ENCODE measurements at places on chromosomes 5 and 9.

DNA sequence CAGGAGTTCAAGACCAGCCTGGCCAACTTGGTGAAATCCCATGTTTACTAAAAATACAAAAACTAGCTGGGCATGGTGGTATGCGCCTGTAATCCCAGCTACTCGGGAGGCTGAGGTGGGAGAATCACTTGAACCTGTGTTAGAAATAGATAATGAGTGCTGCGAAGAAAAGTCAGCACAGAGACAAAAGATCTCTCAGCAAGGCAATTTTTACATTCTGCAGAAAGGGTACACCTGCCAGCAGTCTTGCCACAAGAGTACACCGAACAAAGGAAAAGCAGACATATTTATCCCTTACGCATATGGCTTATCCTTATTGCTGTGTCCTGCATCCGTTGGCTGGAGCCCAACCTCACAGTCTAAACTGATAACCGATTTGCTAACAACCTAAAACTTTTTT is 16.2 kb upstream of the GPBP1 start:
- no peak for DNase-seq

DNA sequence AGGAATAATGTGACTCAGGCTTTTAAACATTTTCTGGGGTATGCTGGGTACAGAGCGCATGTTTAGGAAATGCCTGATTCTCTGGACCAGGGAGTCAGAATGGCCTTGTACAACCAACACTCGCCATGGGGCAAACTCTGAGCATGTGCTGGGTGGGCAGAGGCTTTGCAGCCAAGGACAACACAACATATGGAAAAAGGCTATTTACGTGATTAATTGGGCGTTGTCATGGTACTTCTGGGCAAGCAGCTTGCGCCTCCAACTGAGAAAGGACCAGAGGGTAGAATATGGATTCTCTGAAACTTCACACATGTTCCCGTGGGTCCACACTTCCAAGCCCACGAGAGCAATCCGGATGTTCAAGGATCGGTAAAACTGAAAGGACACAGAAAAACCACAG is 49.1 kb downstream of the NIPAL4 start:
- DNase-seq: no peak

- DNase-seq: no peak
Measured at GRCh38 chr9:105148328-105149006, 96.0 kb upstream of the SLC44A1 start.

DNA sequence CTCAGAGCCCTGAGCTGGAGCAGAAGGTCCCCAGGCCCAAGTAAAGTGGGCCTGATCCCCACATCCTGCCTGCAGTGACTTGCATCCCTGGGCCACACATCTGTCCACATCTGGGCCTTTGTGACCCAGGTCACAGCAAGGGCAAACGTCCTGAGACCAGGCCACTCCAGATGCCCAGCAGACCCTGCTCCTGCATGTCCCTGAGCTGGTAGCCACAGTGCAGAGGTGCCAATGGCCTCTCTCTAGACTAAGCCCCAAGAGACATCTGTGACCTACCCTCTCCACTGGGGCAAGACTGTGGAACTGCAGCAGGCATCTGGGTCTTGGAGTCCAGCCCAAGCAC is 2.5 kb downstream of the FLT4 start:
- no peak for DNase-seq

- no peak for DNase-seq
Measured at GRCh38 chr5:4533457-4534105, 606.5 kb upstream of the ADAMTS16 start.

GRCh38 chr9:23789529-23790254 is 36.3 kb downstream of the ELAVL2 start:
- no peak for DNase-seq

DNA sequence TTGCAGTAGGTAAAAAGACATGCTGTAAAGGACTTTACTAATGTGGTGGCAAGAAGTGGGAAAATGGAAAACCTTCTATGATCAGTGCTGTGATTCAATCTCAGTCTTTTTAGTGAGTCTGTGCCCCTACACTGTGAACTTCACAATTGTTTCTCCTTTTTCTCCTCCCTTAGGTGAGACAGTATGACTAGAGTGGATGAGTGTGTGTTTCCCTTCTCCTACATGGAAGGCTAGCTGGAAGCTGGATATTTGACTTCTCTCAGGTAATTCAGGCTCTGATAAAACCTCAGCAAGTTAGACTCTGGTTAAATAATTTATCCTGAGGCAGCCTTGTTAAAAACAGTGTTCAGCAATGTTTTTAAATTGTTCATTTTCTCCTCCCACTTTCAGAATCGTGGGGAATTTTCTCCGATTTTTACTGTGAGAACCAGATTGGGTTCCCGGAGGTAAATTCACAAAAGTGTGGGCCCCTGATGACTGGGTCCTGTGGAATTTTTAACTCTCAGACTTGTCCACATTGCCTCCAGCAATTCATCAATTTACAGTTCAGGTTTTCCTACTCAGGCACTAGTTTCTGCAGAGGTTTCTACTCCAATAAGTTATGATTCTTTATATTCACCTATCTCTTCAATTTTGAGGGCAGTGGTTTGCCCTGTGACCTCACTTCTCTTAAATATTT is 149.1 kb upstream of the PIK3R1 start:
- no peak for DNase-seq

DNA sequence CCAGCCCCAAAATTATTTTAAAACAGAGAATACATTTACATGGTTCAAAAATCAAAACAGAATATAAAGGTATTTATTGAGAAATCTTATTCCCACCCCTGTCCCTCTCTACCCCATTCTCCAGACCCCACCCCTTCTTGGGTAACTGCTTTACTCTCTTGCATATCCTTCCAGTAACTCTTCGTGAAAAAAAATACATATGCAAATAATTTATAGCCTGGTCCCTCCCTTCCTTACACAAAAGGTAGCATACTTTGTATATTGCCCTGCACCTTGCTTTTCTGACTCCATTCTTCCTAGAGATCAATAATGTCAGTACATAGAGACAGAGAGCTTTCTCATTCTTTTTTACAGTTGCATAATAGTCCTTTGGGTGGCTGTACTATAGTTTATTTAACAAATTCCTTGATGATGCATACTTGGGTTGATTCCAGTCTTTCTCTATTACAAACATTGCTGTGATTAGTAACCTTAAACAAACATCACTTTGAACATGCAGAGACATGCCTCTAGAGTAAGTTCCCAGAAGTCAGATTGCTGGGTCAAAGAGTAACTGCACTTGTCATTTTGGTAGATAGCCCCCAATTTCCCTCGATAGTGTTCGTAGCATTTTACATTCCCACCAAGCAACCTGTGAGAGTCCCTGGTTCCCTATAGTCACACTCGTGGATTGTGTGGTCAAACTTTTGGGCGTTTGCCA is 47.9 kb downstream of the STOM start:
- DNase-seq: no peak

DNA sequence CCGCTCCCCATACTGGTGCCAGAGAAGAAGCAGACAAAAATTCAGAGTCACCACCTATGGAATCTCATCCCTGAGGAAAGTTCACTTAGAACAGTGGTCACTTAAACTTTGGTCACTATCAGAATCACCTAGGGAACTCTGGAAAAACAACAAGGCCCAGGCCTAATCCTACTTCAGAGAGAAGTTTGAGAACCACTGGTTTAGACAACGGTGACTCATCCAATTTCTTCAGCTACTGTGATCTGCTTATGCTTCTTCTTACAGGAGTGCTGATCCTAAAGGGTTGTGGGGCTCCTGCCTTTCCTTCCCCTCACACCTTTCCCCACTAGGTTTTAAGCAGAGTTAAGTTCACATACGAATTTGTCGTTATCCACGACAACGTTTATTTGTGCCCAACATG is 194.7 kb upstream of the KLF4 start:
- no peak for DNase-seq

- no peak for DNase-seq
Measured at GRCh38 chr5:157744051-157745011, 819 bp downstream of the LSM11 start.

DNA sequence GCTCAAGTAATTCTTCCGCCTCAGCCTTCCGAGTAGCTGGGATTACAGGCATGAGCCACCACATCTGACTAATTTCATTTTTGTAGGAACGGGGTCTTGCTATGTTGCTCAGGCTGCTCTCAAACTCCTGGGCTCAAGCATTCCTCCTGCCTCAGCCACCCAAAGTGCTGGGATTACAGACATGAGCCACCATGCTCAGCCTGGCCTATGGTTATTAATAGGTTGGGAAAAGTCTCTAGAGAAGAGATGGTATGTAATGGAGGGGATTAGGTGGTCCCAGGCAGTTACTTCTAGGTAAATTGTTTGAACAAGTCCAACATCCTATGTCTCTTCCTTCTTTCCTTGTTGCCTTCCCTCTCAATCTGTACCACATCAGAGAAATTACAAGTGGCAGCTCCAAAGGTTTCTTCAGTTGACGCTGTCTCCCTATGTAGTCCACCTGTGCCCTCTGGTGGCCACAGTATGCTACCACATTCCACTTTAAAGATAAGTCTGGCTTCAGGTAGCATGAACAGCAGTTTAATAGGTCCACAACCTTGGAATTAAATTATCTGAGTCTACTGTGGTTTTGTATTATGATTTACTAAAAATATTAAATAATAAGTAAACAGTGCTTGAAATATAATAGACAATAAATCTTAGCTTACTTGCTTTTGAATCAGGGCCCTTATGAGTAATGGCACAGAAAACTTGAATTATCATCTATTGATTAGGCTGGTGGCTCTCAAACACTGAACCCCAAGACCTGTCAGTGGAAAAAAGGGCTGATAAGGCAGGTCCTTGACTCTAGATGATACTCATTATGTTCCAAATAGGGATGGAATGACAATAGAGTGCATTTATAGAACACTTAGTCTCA is 9.7 kb downstream of the TIGD6 start:
- DNase-seq: peak; percentile 27

GRCh38 chr5:36526537-36526936 is 79.9 kb upstream of the SLC1A3 start:
- DNase-seq: no peak
